NCI-H2029 treated with DMSO at 0.1 percent for 48 hours (cell line): ENCODE measurements at places on chromosomes 5 and 9.

DNA sequence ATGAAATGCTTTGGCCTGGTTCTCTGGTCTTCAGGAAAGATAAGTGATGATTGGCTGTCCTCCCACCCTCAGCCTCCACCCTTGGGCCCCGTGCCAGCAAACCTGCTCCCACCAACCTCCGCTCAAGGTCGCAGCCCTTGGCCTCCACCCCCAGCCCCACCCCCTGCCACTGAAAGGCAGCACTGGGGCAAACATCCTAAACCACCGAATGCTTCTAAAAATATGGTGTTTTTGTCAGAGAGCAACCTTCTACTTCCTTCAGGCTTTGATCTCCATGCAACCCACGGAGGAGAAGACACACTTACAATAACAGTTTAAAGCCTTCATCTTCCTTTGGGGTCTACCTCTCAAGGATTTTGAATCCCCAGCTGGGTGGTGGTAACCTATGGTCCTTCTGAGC, 24.0 kb upstream of the TCF7 start:
- no peak for DNase-seq

DNA sequence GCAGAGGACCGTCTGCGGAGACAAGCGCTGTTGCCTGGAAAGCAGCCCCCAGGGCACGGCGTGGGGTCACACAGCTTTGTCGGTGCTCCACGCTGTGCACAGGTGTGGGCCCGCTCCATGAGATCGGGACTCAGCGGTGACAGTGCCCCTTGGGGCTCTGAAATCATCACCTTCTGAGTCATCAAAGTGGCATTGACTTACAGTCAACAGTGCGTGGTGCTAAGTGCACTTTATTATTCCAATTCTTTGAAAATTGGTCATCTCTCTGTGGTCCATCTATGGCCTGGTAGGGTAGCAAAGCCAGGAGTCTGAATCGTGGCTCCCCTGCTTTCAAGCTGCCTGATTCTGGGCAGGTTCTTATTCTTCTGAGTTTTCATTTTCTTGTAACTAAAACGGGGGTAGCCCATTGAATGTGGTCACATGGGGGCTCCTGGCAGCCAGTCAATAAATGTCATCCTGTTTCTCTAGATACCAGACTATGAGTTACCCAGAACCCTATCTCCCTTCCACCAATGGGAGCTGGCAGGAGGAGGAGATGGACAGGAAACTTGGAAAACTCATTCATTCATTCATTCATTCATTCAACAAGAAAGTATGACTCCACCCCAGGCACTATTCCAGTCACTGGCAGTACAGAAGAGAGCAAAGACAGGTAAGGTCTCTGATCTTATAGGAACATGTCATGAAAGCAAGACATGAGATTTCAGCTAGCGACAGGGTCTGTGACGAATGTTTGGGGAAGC, 20.3 kb upstream of the UNC5A start:
- DNase-seq = no peak

DNA sequence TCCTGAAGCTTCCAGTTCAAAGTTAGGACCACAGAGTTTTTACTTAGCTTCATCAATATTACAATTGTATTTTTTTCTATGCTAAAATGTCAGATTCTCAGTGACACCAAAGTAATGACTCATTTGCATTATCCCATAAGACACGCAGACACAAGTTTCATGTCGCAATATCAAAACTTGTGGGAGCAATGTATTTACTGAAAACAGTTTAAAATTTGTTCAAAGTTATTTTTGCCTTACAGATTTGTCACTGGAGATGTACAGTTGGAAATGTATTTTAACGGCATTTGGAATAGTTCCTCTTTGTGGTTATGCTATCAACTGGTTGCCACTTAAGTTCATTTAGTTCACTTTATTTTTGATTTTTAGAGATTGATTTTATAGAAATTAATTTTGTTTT, 36.2 kb upstream of the DAP start:
- DNase-seq = no peak

DNA sequence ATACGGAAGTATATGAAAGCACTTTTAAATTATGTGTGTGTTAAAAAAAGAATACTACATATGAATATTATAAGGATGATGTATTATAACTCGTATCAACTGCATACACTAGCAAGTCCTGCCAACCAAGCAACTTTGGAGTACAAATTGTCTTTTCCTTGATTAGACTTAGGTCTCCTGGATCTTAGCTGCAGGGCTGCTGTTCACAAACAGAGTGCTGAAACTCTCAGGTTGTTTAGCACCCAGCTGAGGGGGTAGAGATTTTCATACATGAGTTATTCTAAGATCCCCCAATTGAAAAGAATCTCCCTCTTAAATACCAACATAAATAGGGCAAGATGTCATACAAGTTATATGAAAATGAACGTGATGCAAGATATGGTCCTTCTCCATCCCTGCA, 149.8 kb upstream of the TNC start:
- DNase-seq = no peak

DNA sequence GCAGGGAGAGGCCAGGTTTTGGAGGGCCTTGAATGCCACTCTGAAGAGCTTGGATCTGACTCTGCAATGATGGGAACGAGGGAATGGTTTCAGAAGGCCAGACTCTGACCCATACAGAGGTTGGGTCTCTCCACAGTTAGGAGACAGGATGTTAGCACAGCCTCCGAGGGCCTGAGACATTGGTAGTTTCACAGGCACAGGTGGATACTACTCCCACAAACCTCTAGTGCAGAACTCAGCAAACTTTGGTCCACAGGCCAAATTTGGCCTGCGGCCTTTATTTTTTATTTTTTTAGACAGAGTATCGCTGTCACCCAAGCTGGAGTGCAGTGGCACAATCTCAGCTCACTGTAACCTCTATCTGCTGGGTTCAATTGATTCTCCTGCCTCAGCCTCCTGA, 2.9 kb downstream of the GNPDA1 start:
- no peak for DNase-seq
